Adrenal gland (tissue), 19 donors: ENCODE measurements at places on chromosomes 3 and 15.

- DNase-seq, result peak; percentile 91
These were observed 33.5 kb upstream of the ACAD9 start for GRCh38 chr3:128845778-128846485.

- no peak for DNase-seq
These were observed 463.1 kb downstream of the SHQ1 start for GRCh38 chr3:72385167-72385566.

GRCh38 chr15:63076714-63077046, 34.1 kb downstream of the TPM1 start:
- DNase-seq, result no peak

DNA sequence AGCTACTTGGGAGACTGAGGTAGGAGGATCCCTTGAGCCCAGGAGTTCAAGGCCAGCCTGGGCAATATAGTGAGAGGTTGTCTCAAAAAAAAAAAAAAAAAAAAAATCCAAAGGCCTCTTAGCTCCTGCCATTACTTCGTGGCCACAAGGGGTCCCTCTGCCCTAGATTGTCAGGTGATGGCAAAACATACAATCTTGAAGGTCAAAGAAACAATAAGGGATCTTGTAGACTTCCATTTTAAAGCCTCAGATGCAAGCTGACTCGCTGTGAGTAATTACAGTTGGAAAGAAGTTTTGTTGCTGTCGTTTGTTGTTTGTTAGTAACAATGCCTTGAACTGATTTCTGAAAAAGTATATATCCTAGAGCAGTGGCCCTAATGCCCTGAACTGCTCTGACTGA, 55.9 kb upstream of the PLCL2 start:
- DNase-seq, result peak; percentile 69

DNA sequence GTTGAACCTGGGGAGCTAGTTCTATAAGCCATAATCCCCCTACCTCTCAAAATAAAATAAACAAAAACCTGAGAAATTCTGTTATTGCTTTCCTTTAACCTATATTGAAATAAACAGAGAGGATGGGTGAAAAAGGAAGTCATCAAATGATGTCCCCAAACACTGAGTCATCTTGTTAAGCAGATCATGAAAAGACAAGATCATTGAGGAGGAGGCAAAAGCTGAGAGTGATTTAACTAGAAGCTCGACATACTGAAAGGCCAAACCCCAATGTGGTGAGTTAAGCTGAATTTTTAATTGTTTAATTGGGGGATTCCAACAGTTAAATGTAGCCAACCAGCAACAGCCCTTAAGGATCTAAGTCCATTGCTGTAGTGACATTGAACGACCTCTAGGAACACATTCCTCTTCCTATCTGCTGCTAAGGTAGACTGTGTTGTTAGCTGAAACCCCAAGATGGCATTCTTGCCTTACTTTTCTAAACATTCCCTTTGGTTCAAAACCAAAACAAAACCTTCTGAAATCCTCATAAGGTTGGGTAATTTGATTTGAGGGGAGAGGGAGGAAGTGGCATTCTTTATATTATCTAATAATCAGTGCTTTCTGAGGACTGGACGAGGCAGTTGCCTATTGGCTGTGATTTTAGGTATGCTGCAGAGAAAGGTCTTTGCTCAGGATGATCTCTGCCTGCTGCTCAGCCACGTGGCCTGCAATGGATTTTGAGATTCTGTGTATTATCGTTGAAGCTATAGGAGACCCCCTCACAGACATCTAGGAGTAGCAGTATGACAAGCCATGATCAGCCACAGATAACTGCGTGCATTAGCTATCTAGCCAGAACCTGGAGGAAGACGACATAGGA, 62.7 kb upstream of the BNIP2 start:
- DNase-seq, result no peak

DNA sequence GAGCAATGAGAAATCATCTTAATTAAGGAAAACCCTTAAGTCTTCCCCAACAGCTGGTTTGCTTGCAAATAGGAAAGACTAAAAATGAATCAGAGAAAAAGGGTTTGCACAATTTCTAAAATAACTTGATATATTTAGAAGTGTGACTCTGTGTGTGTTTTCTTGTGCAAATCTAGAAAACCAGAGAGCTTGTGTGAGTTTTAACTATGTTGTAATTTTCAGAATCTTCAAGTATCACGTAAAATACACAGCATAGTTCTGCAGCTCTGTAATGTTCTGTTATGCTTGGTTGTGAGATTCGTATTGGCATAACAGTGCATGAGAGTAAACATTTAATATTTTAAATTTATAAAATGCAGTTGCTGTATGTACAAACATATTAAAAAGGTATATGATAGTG, 74.7 kb upstream of the GAP43 start:
- DNase-seq, result no peak

DNA sequence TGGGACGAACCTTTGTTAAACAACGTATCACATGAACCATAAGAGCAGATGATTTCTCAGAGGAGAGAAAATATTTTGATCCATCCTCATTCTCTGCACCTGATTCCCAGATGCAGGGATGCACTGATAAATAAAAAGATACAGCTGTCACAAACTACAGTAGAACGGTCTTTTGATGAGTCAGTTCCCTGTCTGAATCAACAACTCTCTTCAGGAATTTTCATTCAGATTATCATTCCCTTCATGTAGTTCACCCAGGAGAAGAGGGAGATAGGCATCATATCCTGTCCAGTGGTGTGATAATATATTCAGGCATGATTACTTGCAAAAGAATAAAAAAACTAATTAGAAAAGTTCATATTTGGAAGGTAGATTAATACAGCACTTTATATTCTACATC, 521.5 kb downstream of the PYDC2 start:
- DNase-seq, result no peak

DNA sequence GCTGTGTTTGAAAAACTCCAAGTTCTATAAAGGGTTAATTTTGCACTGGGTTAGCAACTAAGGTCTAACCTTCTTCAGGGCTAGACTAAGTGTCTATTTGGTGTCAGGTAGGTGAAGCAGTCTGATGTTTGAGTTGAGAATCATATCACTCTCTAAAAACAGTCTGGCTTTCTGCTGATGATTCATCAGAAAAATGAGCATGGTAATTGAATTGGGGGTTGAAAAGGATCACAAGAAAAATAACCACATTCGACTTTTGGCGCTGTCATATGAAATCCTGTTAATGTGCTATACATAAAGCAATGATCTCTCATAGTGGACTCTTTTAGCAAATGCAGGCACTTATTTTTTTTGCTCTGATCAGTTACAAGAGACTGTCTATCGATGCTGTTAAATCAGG, 242.2 kb upstream of the AZI2 start:
- no peak for DNase-seq

- no peak for DNase-seq
These were observed 18.1 kb downstream of the SIAH2 start for GRCh38 chr3:150744919-150745211.

DNA sequence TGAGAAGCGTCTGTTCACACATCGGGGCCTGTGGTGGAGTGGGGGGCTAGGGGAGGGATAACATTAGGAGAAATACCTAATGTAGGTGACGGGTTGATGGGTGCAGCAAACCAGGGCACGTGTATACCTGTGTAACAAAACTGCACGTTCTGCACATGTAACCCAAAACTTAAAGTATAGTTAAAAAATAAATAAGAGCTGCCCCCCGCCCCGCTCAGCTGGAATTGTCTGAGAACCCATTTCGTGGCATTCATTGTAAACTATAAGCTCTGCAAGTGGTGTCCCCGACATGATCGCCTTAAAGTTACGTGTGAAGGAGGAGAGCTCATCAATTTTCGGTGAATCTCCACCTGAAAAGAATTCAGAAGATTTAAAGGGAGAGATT, 7.3 kb upstream of the LIPH start:
- no peak for DNase-seq
